ENCODE measurements at places on chromosomes 7 and 10. TPM values are rescaled to one million over a fixed set of nuclear protein-coding genes. Genes with fewer than 3 reads are reported as not detected.
A peak's percentile ranks its signal among the peaks of the same experiment; 100 is the strongest.

DNA sequence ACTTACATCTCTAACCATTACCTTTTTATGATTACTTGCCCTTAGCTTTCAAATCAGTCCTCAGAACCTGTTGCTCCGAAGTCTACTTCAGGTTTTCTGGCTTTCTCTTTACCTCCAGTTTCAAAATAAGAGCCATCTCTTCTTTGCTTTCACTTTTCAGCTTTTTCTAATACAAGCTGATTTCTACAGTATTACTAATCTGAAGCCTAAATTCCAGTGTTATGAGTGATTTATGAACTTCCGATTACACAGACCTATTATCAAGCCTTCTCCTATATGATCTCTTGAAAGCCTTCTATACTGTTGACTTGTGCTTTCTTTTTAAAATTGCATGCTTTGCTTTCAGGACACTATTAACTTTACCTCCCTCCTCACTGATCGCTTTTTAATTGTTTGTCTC is 1307.8 kb upstream of the CELF2 start:
- no peaks in the 10 kb centered on the region for H3K36me3 ChIP-seq
- no peak overlapping the region for H3K4me3 ChIP-seq
- no peaks in the 10 kb centered on the region for H3K4me1 ChIP-seq
- H3K27ac ChIP-seq: no peak overlapping the region
- no peaks in the 10 kb centered on the region for H3K27me3 ChIP-seq
- DNase-seq: no peak

DNA sequence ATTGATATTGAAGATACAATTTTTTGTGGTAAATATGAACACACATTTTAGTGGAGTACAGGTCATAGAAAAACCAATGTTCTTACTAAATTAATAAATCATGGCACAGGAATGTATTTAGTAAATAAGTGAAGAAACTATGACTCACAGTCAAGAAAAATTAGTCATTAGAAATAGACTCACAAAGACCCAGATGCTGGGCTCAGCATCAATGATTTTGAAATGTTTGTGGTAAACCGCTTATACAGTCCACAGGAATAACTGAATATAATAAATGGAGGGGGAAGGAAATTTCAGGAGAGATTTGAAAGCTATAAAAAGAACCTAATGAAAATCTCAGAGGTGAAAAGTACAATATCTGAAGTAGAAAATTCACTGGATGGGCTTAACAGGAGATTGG is 138.3 kb upstream of the ADCY1 start:
- H3K36me3 ChIP-seq: no peaks in the 10 kb centered on the region
- peaks cover 12% of the 10 kb centered on the region for H3K4me1 ChIP-seq
- peak; percentile 88 for DNase-seq
- no peak overlapping the region for H3K4me3 ChIP-seq

- no peak overlapping the region for H3K4me3 ChIP-seq
- no peaks in the 10 kb centered on the region for H3K36me3 ChIP-seq
- no peaks in the 10 kb centered on the region for H3K4me1 ChIP-seq
- no peaks in the 10 kb centered on the region for H3K27me3 ChIP-seq
- peak overlapping the region; percentile 9 for H3K27ac ChIP-seq
Measured at GRCh38 chr10:28910956-28911355, 233.6 kb downstream of the BAMBI start.

DNA sequence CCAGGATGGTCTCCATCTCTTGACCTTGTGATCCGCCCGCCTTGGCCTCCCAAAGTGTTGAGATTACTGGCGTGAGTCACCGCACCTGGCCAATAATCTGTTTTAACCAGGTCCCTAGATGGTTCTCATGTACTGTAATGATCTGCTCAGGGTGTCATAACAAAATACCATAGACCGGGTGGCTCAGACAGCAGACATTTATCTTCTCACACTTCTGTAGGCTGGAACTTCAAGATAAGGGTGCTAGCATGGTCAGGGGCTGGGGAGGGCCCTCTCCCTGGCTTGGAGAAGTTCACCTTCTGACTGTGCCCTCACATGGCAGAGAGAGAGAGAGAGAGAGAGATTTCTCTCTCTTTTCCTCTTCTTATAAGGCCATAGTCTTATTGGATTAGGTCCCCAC is 279.4 kb upstream of the LYZL1 start:
- H3K4me3 ChIP-seq: no peak overlapping the region
- DNase-seq: no peak
- H3K36me3 ChIP-seq: no peaks in the 10 kb centered on the region
- no peaks in the 10 kb centered on the region for H3K27me3 ChIP-seq

DNA sequence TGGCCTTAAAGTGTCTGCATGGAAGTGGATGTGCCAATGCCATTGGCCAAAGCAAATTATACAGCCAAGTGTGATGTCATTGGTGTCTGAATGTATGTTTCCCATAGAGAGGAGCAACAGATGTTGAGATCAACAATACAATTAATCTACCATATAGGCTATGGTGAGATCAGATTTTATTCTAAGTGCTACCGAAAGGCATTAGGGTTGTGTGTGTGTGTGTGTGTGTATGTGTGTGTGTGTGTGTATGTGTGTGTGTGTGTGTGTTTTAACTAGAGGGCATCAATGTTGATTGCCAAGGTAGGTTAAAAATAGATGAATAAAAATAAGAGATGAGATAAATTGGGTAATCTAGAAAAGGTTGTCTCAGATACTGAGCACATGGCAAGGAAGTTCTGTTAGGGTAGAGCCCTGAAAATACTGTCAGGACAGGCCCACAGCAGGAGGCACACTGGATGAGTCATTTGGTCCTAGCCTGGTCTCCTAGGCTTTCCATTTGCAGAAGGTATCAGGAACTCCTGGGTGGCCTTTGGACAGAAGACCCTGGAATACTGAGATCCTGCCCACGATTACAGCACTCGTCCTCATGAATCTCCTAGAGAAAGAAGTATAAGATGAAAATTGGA is 446.0 kb upstream of the PODXL start:
- H3K27me3 ChIP-seq: peaks cover 13% of the 10 kb centered on the region
- H3K4me3 ChIP-seq: no peak overlapping the region
- H3K36me3 ChIP-seq: no peaks in the 10 kb centered on the region

DNA sequence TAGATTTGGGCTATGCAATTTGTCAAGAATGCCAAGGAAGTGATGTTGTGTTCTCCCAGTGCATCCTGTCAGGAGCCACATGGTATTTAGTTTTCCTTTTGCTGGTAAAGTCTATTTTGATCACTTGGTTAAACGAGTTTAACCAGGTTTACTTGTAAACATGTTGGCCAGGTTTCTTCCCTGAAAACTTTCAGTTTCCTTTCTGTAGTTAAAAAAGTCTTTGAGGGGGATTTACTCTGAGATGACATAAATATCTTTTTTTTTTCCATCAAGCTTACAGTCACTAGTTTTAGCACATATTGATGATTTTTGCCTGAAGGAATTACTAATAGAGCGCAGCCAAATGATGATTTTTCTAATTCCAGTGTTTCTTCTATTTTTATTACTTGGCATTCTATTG is 320.5 kb downstream of the PHF14 start:
- no peaks in the 10 kb centered on the region for H3K4me1 ChIP-seq
- no peak for DNase-seq
- no peaks in the 10 kb centered on the region for H3K27me3 ChIP-seq
- no peaks in the 10 kb centered on the region for H3K36me3 ChIP-seq
- H3K27ac ChIP-seq: no peak overlapping the region

Gene LGI1
- total RNA-seq: not detected

Gene DPYSL4
- total RNA-seq: 1.8 TPM

Measured in GM23248 (cell line).